GM23338 (cell line): ENCODE measurements at places on chromosomes 7 and 10. TPM values are rescaled to one million over a fixed set of nuclear protein-coding genes. Genes with fewer than 3 reads are reported as not detected.

The PTPRN2 gene
- 0.87 and 1.4 TPM in 2 replicates for polyA plus RNA-seq

The KLF14 gene
- polyA plus RNA-seq: not detected in 2 replicates

The GPR158 gene
- 0.07 and 0.13 TPM in 2 replicates for polyA plus RNA-seq

The SEPTIN14 gene
- polyA plus RNA-seq: not detected in 2 replicates

The OPN4 gene
- polyA plus RNA-seq: not detected in 2 replicates
